Gastroesophageal sphincter (tissue), 4 donors: ENCODE measurements at places on chromosomes 16 and 17.
A peak's percentile ranks its signal among the peaks of the same experiment; 100 is the strongest.

- ATAC-seq, result no peak
Measured at GRCh38 chr17:2138761-2139160, 83.9 kb downstream of the HIC1 start.

DNA sequence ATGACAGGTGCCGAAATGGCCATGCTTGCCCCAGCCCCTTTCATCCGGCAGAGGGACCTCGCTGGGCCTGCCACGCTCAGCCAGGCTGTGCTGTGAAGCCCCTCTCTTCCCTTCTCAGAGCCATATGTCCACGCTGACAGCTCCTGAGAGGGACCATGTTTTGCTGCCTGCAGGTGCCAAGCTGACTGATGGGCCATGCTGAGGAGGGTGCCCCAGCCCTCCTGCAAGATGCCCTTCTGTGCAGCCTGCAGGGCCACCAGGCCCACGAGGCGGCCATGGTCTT, 33.1 kb upstream of the CDH15 start:
- ATAC-seq, result no peak

DNA sequence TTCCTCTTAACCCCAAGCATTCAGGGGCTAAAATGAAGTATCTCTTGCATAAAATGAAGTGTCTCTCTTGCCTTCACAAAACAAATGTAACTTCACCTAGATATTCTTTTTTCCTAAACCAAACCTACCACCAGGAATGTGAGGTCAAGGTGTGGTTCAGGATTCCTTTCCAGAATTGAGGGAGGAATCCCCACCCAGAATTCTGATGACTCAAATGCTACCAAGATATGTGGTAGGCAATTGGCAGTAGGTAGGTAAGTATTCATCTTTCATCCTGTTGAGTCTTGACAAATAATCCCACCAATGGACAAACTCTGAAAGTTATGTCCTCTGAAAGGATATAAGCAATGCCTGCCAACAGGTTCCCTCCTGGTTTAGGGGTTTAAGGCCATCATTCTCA, 26.2 kb downstream of the TRIM16 start:
- ATAC-seq, result no peak

DNA sequence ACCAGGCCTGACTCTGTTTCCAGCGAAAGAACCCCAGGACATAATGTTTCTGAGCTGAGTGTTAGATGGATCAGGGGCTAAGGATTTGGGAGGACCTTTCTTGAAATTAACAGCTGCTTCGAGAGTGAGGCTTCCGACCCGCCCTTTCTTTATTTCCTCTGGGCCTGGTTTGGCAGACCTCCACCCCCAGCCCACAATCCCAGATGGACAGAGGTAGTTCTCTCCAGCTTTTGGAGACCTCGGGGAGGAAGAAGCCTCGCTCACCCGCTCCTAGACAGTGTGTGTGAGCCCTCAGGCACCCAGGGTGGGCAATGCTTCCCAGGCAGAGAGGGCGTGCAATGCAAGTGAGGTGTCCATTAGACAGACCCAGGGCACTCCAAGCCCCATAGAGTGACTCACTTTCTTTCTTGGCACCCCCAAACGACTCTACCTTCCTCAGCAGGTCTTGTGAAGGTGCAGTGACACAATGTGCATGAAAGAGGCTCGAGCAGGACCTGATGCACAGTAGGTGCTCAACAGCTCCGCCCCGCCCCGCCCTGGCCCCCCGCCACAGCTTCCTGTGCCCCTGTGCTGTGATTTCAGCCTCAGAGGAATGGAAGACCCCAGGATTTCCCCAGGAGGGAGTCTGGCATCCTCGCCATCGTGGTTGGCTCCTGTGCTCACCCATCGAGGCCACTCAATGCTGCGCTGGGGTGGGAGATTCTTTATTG, 50.7 kb upstream of the TOB1 start:
- no peak for ATAC-seq

DNA sequence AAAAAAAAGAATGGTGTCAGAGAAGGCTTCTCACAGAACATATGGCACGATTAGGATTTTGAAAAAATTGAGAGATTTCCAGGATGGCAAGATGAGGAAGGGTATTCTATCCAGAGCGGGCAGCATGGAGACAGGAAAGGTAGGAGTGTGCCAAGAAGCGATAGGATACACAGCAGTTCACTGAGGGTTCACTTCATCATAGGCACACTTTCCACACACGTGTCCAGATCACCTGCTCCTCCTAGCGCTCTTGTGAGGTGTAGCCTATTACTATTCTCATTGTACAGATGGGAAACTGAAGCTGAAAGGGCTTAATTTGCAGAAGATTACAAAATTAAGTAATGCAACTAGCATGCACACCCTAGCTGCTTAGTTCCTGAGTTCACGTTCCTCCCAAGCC, 6.2 kb upstream of the ELAC2 start:
- ATAC-seq, result no peak

DNA sequence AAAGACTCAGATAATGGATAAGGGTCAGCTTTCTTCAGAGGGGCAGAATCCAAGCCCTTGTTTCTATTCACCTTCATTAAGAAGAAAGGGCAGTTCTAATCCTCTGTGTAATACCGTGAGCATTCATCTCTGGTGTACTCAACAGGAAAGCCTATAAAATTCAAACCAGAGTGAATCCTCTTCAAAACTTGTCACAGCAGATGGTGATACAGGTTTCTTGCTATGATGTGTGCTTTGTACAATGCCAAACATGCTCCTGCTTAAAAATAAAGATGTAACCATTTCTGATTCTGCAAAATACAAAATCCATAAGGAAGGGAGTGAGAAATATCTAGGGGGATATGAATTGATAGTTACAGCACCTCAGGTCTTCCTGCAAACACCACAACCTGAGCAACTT, 49.7 kb downstream of the CYTH1 start:
- no peak for ATAC-seq

GRCh38 chr17:82424001-82424862, 5.8 kb upstream of the OGFOD3 start:
- no peak for ATAC-seq

- no peak for ATAC-seq
Measured at GRCh38 chr16:12724226-12724625, 79.5 kb downstream of the CPPED1 start.

- ATAC-seq, result no peak
Measured at GRCh38 chr17:36748272-36748671, 146.9 kb downstream of the MRM1 start.

DNA sequence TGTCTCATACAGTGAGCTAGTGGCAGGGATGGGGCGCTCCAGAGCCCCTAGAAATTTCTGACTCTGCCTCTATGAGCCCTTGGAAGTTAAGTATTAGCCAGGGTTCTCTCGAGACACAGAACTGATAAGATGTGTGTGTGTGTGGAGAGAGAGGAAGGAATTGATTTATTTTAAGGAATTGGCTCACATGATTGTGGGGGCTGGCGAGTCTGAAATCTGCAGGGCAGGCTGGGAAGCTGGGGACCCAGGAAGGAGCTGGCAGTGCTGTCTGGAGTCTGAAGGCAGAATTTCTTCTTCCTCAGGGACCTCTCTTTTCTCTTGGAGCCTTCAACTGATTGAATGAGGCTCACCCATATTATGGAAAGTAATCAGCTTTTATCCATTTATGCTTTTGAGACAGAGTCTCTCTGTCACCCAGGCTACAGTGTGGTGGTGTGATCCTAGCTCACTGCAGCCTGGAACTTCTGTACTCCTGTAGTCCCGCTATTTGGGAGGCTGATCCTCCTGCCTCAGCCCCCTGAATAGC, 16.8 kb downstream of the LRRC75A start:
- no peak for ATAC-seq

DNA sequence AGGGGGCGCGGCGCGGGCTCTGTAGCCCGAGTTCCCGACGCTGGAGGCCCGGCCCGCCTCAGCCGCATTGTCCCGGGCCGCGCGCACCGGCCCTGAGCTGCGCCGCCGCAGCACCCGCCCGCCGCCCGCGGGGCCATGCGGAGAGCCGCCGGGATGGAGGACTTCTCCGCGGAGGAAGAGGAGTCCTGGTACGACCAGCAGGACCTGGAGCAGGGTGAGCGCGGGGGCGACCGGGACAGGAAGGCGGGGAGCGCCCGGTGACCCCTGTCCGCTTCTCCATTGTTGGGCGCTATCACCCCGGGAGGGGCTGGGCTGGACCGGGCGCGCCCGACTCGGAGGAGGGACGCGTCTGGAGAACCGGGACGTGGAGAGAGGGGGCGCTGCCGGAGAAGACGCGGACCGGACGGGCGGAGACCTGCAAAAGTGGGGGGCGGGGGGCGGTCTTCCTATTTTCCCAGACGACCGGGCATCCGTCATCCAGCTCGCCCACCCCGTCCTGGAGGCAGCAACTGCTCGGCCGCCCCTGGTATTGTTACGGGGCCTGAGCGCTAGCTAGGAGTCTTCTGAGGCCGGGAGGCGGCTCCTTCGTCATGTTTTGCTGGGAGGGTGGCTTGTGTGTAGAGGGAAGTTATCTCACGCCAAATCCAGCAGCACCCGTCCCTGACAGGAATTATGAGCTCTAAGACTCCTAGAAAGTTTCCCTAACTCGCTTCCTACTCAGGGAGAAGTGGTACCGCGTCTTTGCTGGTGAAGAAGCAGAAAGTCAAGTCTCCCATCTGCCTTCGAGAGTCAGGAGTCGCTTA, 678 bp downstream of the CDR2L start:
- ATAC-seq, result peak; percentile 90

DNA sequence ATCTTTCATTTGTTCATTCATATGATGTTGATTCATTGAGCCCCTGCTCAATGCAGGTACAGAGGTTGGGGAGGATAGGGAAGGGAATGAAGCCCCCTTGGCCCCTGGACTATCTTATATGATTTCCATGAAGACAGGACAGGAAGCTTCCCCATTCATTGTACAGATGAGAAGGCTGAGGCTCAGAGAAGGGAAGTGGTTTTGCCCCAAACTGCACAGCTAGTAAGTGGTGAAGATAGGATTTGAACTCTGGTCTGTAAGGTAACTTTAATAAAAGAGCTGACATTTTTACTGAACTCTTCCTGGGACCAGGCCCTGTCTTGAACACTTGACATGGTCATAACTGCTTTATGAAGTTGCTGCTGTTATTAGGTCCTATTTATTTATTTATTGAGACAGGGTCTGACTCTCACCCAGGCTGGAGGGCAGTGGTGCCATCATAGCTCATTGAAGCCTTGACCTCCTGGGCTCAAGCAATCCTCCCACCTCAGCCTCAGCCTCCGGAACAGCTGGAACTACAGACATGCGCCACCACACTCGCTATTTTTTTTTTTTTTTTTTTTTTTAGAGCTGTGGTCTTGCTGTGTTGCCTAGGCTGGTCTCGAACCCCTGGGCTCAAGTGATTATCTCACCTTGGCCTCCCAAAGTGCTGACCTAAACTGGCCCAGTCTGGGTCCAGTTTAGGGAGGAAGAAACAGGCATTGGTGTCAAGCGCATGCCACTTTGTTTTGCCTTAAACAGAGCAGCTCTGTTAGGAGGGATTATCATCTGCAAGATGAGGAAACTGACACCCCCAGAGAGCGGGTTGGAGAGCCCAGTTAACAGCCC, 5.0 kb downstream of the CTF1 start:
- ATAC-seq, result no peak

GRCh38 chr16:19735074-19735867, 17.2 kb downstream of the IQCK start:
- no peak for ATAC-seq

- no peak for ATAC-seq
Measured at GRCh38 chr17:81364278-81365147, 30.7 kb upstream of the BAHCC1 start.

DNA sequence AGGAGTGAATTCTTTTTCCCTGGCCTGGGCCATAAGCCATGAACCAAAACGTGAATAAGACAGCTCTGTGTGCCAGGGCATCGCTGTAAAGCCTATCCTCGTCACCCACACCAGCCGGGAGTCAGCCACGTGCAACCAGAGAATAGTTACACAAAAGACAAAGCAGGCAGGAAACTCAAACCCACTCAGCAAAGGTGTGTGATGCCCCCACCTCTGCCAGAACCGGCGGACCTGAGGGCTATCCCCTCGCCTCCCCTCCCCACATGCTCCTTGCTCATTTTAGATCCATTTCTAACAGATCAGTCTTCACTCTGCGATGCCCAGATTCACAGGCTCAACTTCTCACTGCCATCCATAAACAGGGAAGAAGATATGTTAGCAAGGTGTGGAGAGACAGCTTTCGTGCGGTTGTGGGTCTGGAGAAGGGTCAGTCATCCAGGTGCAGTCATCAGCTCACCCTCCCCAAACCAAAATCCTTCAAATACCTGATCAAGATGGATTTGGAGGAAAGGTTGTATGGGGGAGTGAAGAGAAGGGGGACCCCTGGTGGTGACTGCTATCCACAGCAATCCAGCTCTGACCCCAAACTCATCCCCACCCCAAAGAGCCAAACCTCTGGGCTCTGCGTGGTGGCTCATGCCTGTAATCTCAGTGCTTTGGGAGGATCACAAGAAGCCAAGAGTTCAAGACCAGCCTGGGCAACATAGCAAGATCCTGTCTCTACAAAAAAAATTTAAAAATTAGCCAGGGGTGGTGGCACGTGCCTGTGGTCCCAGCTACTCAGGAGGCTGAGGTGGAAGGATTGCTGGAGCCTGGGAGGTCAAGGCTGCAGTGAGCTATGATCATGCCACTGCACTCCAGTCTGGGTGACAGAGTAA, 219.2 kb downstream of the C16orf78 start:
- no peak for ATAC-seq

DNA sequence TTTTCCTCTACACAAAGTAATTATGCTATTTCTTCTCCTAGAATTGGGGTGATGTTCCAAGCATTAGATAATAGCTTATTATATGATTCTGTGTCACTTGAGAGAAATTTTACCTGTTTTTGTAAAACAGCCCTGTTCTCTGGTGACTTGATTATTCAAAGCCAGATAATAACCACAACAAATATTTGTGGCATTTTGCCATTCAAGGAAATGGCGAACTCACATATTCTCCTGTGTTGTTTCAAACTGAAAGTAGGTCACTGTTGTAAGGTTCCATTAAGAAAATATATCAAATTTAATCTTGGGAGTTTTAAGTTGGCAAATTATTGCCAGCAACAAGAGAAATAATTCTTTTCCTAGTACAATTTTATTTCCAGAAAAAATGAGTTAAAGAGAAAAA, 124.8 kb downstream of the STXBP4 start:
- no peak for ATAC-seq

GRCh38 chr16:14202697-14203096, 131.6 kb downstream of the MRTFB start:
- no peak for ATAC-seq

DNA sequence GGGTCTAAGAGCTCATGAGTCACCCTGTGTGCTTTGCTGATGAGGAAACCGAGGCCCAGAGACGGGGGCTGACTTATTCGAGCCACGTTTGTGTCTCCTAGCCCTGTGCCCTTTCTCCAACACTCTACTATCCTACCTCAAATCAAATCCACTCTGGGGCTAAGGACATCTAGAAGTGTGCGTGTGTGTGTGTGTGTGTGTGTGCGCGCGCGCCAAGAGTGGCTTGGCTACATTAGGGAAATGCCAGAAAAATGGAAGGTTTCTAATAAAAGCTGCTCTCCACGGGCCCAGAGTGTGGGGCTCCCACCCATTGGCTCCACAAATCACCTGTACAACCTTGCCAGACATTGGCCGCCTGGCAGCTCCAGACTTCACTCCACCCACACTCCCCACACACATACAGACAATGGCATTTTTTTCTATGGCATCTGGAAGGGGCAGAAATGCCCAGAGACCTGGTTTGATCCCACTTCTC, 30.3 kb upstream of the PHOSPHO1 start:
- no peak for ATAC-seq
